ENCODE measurements at places on chromosomes 6 and 20. TPM values are rescaled to one million over a fixed set of nuclear protein-coding genes. Genes with fewer than 3 reads are reported as not detected.

- H3K27me3 ChIP-seq = no peaks in the 10 kb centered on the region
- DNase-seq = peak; percentile 81
- peak within 1 kb of the TSS; percentile 86 for H3K27ac ChIP-seq
- H3K36me3 ChIP-seq = no peaks in the 10 kb centered on the region
- peak within 1 kb of the TSS; percentile 60 for H3K4me3 ChIP-seq
These were observed at the start of gene GMPR for GRCh38 chr6:16238057-16238962. Gene GMPR (plus strand): TSS chr6:16238587. CDS start chr6:16238694, 107 bp downstream.

DTNBP1 gene
- 16.8 TPM for polyA plus RNA-seq

PLCB4 gene
- 3.6 TPM for polyA plus RNA-seq

GRCh38 chr6:3825331-3825831, 23.8 kb upstream of the FAM50B start:
- H3K27me3 ChIP-seq = no peaks in the 10 kb centered on the region
- H3K27ac ChIP-seq = peak overlapping the region; percentile 89
- no peaks in the 10 kb centered on the region for H3K36me3 ChIP-seq
- peaks cover 42% of the 10 kb centered on the region for H3K4me1 ChIP-seq
- peak overlapping the region; percentile 29 for H3K4me3 ChIP-seq

DNA sequence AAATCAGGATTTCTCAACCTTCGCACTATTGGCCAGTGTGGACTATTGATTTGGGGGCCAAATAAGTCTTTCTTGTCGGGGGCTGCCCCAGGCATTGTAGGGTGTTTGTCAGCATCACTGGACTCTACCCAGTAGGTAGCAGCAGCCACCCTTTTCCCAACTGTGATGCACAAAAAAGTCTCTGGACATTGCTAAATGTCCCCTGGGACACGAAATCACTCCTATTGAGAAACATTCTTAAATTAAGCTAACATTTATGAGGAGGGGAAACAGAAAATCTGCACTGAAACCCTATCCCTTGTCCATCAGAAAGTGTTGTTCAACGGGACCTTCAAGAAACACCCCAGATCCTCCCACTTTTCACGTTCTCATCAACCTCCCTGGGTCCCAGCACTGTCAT, 54.2 kb downstream of the NFATC2 start:
- DNase-seq = no peak
- H3K36me3 ChIP-seq = no peaks in the 10 kb centered on the region
- H3K27ac ChIP-seq = no peak overlapping the region
- no peaks in the 10 kb centered on the region for H3K27me3 ChIP-seq
- no peak overlapping the region for H3K4me3 ChIP-seq

DNA sequence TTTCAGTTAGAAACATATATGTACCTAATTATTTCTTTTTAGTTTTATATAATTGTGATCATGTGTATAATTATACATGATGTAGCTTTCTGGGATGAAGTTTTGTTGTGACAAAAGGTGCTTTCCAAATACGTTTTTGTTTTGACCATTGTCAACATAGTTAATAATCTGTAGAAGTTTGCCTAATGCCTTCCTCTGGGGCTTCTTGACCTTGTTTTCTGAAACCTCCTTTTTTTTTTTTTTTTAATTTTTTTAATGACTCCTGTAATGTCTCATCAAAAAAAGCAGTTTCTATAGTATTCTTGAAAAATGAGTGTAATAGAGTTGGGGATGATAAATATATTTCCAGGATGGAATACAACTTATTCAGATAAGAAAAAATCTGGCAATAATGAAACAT, 434.7 kb upstream of the SOX4 start:
- H3K27ac ChIP-seq = no peak overlapping the region
- no peak for DNase-seq
- no peaks in the 10 kb centered on the region for H3K27me3 ChIP-seq
- H3K4me3 ChIP-seq = no peak overlapping the region
- no peaks in the 10 kb centered on the region for H3K4me1 ChIP-seq
- no peaks in the 10 kb centered on the region for H3K36me3 ChIP-seq

- H3K36me3 ChIP-seq = no peaks in the 10 kb centered on the region
- H3K4me3 ChIP-seq = no peak overlapping the region
- H3K27ac ChIP-seq = no peak overlapping the region
- H3K4me1 ChIP-seq = no peaks in the 10 kb centered on the region
These were observed 106.6 kb upstream of the LRFN2 start for GRCh38 chr6:40693768-40694167.

- no peak for DNase-seq
- no peak overlapping the region for H3K27ac ChIP-seq
- H3K4me3 ChIP-seq = no peak overlapping the region
These were observed 55.7 kb upstream of the NOP56 start for GRCh38 chr20:2596673-2597279.

EPPIN gene
- not detected for polyA plus RNA-seq

ZNF76 gene
- 67.1 TPM for polyA plus RNA-seq

SLC17A4 gene
- polyA plus RNA-seq = not detected

- DNase-seq = no peak
- H3K4me3 ChIP-seq = peak overlapping the region; percentile 36
- peaks cover 9% of the 10 kb centered on the region for H3K4me1 ChIP-seq
These were observed 881 bp upstream of the MCM3 start for GRCh38 chr6:52285177-52286068.

THBD gene
- 12.0 TPM for polyA plus RNA-seq

EYA4 gene
- 1.6 TPM for polyA plus RNA-seq

CLPSL2 gene
- not detected for polyA plus RNA-seq

GRCh38 chr6:112203577-112204349, 50.6 kb downstream of the LAMA4 start:
- no peak overlapping the region for H3K27ac ChIP-seq
- peaks cover 27% of the 10 kb centered on the region for H3K4me1 ChIP-seq
- no peak overlapping the region for H3K4me3 ChIP-seq
- no peaks in the 10 kb centered on the region for H3K36me3 ChIP-seq
- no peaks in the 10 kb centered on the region for H3K27me3 ChIP-seq

GRCh38 chr6:84007871-84008270, 25.7 kb upstream of the MRAP2 start:
- DNase-seq = no peak
- no peaks in the 10 kb centered on the region for H3K4me1 ChIP-seq
- no peaks in the 10 kb centered on the region for H3K27me3 ChIP-seq
- no peak overlapping the region for H3K4me3 ChIP-seq

MBOAT1 gene
- 3.7 TPM for polyA plus RNA-seq

TNXB gene
- polyA plus RNA-seq = 49.0 TPM

- peak overlapping the region; percentile 68 for H3K27ac ChIP-seq
- H3K4me3 ChIP-seq = no peak overlapping the region
- H3K4me1 ChIP-seq = peaks cover 21% of the 10 kb centered on the region
- no peaks in the 10 kb centered on the region for H3K27me3 ChIP-seq
- no peaks in the 10 kb centered on the region for H3K36me3 ChIP-seq
These were observed 81.0 kb upstream of the SNX9 start for GRCh38 chr6:157741948-157742556.

DNA sequence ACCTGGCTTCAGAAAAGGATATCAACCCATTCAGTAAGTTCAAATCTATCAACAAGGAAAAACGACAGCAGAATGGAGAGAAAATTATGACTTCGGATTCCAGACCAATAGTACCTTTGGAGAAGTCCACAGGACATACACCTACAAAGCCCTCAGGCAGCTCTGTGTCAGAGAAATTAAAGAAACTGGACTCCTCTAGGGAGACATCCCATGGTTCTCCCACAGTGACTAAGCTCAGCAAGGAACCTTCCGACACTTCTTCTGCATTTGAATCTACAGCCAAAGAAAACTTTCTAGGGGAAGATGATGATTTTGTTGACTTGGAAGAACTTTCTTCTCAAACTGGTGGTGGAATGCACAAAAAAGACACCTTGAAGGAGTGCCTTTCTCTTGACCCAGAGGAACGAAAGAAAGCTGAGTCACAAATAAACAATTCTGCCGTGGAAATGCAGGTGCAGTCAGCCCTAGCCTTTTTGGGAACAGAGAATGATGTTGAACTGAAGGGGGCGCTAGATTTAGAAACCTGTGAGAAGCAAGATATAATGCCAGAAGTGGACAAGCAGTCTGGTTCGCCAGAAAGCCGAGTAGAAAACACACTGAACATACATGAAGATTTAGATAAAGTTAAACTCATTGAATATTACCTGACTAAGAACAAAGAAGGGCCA, 67.4 kb upstream of the HINT3 start:
- H3K27ac ChIP-seq = no peak overlapping the region
- H3K4me1 ChIP-seq = no peaks in the 10 kb centered on the region
- DNase-seq = no peak
- peaks cover 11% of the 10 kb centered on the region for H3K36me3 ChIP-seq
- H3K27me3 ChIP-seq = no peaks in the 10 kb centered on the region

GTSF1L gene
- not detected for polyA plus RNA-seq

CDH22 gene
- polyA plus RNA-seq = 0.04 TPM

IL20RA gene
- polyA plus RNA-seq = 0.28 TPM

- peaks cover 9% of the 10 kb centered on the region for H3K27me3 ChIP-seq
- peak; percentile 74 for DNase-seq
- H3K4me3 ChIP-seq = no peak overlapping the region
- H3K27ac ChIP-seq = no peak overlapping the region
- H3K4me1 ChIP-seq = peaks cover 30% of the 10 kb centered on the region
- H3K36me3 ChIP-seq = no peaks in the 10 kb centered on the region
These were observed 15.7 kb downstream of the ADISSP start for GRCh38 chr20:3751675-3752385.

GRCh38 chr6:157038610-157039009, 261.4 kb downstream of the ARID1B start:
- DNase-seq = no peak
- H3K4me1 ChIP-seq = peaks cover 42% of the 10 kb centered on the region
- H3K27me3 ChIP-seq = no peaks in the 10 kb centered on the region
- H3K27ac ChIP-seq = no peak overlapping the region

DNA sequence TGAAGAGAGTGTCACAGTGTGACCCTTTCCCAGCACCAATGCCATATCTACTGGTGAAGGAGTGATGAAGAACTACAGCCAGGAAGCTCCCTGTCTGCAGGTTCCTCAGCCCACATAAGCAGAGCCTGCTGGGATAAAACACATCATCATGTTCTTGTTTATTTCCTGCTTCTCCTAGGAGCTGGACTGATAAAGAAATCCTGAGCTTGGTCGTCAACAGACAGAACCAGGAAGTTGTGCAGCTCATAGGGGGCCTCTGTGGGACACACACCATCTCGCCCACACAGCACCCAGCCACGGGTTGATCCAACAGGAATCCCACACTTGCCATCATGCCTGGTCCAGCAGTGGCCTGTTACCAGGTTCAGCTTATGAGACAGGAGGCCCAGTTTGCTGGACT, 2.8 kb upstream of the CSTL1 start:
- H3K27me3 ChIP-seq = no peaks in the 10 kb centered on the region
- no peaks in the 10 kb centered on the region for H3K4me1 ChIP-seq
- DNase-seq = no peak
- H3K4me3 ChIP-seq = no peak overlapping the region
- H3K27ac ChIP-seq = no peak overlapping the region
- no peaks in the 10 kb centered on the region for H3K36me3 ChIP-seq

KCNB1 gene
- polyA plus RNA-seq = 0.80 TPM

DNA sequence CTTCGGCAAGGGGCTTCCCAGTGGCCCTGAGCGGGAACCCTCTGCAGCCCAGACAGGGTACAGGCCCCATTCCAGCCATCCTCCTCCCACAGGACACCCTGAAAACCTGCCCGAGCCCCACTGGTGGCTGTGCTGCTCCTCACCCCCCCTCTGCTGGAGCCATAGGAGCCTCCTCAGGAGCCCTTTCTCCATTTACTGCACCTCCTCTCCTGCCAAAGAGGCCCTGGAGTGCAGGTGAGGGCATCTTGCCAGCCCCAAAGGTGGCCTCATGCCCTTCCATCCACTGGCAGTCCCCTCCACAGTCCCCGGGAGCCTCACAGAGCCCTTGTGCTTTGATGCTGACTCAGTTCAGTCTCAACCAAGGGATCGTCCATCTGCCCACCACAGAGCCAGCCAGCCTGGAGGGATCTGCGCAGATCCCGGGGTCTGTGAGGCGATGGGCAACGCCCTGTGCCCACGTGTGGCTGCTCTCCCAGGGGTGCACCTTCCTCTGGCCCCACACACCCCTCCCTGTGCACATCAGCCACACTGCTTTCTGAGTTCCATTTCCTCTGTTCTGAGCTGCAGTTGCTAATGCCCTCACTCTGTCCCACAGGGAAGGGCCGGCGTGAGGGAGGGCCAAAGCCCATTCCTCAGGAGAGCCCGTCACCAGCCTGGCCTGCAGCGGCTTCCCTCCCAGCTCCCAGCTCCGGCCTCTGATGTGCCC, 228.5 kb downstream of the DLL1 start:
- H3K27me3 ChIP-seq = peaks cover 5% of the 10 kb centered on the region
- no peaks in the 10 kb centered on the region for H3K36me3 ChIP-seq
- peak; percentile 3 for DNase-seq
- no peak overlapping the region for H3K27ac ChIP-seq
- no peaks in the 10 kb centered on the region for H3K4me1 ChIP-seq
- no peak overlapping the region for H3K4me3 ChIP-seq

DNA sequence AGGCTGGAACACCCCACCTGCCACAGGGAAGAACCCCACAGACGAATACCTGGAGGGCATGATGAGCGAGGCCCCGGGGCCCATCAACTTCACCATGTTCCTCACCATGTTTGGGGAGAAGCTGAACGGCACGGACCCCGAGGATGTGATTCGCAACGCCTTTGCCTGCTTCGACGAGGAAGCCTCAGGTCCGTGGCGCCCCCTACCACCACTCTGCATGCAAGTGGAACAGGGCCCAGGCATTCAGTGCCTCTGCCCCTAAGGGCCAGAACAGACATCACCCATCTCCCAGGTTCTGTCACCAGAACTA, 6.6 kb downstream of the MYL9 start:
- H3K27ac ChIP-seq = no peak overlapping the region
- H3K4me3 ChIP-seq = no peak overlapping the region
- peaks cover 27% of the 10 kb centered on the region for H3K4me1 ChIP-seq
- peaks cover 50% of the 10 kb centered on the region for H3K36me3 ChIP-seq
- DNase-seq = no peak

DNA sequence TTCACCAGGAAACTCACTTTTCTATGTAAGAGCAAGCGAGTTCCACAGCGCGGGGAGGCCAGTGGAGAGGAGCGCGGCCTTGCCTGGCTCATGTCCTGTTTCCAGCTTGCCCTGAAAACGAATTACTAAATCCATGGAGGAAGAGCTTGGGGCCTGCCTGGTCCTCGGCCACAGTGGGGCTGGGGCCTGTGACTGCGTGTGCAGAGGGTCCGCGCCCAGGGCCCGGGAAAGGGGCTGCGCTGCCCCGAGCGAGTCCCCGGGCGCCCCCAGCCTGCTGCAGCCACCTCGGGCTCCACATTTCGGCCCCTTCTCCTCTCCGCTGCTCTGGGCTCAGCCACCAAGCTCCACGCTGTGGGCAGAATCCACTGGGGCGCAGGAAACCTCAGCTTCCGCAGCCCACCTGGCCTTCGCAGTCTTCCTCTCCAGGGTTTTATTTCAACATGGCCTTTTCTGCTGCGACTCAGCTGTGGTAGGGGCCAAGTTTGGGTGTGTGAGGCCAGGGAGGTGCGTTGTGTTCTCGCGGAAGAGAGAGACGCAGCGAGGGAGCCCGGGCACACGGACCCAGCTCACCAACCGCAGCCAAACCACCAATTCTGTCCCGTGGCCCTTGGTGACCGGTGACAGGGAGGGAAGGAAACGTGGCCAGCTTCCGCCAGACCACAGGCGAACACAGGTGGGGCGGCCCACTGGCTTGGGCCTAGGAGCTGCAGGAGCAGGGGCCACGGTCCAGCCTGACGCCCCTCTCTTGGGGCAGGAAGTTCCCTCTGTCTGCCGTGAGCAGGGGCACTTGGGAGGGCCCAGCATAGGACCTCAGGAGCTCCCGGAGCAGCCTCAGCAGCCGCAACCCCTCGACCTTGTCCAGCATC, 211.4 kb downstream of the ERMARD start:
- H3K4me1 ChIP-seq = peaks cover 4% of the 10 kb centered on the region
- no peaks in the 10 kb centered on the region for H3K36me3 ChIP-seq
- H3K4me3 ChIP-seq = peak overlapping the region; percentile 69
- peaks cover 26% of the 10 kb centered on the region for H3K27me3 ChIP-seq

Measured in heart right ventricle (tissue), 16 donors.